ENCODE measurements at places on chromosomes 3 and 15.

DNA sequence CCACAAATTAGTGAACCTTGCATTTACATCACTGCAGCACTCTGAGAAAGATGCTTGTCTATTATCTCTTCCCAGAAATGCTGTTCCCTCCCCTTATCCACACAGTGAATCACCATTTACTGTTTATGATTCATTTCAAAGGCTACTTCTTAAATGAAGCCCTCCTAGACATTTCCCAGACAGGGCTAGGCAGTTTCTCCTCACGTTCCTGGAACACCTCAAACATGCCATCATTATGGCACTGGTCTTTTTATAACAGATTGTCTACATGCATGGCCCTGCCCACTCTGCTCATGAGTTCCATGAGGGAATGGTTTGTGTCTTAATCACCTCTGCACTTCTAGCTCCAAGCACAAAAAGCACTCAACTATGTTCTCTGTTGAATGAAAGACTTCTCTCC lies 32.2 kb upstream of the TM2D3 start:
- DNase-seq: no peak

- DNase-seq: no peak
Measured at GRCh38 chr3:168539909-168540308, 444.2 kb upstream of the GOLIM4 start.

GRCh38 chr3:141849056-141849815 lies 27.2 kb upstream of the ATP1B3 start:
- DNase-seq: no peak

GRCh38 chr3:64046996-64047594 lies 23.8 kb upstream of the PSMD6 start:
- no peak for DNase-seq

GRCh38 chr3:53030619-53031449 lies 15.0 kb downstream of the SFMBT1 start:
- DNase-seq: peak; percentile 38

- DNase-seq: no peak
Measured at GRCh38 chr3:33590541-33590940, 127.5 kb downstream of the CLASP2 start.

- DNase-seq: no peak
Measured at GRCh38 chr3:67661089-67661488, 6.7 kb upstream of the SUCLG2 start.

GRCh38 chr3:37326144-37326543 lies 151.8 kb upstream of the LRRFIP2 start:
- DNase-seq: no peak

DNA sequence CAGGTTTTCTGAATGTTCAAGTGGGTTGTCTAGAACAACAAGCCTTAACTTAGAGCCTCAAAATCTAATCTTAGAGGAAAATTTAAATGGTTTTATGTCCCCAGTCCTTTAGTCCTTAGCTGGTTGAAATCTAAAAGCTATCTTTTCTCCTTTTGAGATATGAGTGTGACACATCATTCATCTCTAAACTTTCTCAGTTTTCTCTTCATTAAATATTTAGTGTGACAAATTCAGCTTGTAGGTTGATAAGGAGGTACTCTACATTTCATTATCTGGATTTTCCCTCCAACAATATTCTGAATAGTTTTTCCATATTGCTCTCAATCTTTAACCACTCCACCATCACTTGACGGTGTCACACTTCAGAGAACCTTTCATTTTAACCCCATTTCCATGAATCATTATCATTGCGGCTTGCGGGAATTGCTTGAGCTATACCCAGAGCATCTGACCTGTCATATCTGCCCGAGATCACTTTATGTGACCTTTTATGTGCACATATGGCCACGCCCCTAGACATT lies 16.1 kb upstream of the ATP8B4 start:
- no peak for DNase-seq

- DNase-seq: no peak
Measured at GRCh38 chr3:123568034-123568433, 16.8 kb downstream of the HACD2 start.

- DNase-seq: no peak
Measured at GRCh38 chr3:136070334-136070733, 104.8 kb downstream of the PPP2R3A start.

DNA sequence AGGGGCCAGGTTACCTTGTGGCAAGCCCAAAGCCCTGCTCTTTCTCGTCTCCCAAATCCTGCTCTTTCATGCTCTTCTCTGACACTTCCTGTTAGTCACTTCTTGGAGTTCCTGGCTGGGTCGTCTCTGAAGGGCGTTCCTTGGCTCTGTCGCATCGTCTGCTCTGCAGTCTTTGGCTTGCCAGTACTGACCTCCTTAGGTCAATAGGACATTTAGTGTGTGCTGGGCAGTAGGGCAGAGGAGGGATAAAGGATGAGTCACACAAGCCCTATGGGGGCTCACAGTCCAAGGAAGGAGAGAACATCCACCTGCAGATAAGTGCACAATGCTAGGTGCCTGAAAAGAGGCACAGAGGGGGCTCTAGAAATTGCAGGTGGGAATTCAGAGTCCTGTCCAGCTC lies 87.5 kb downstream of the FAM43A start:
- no peak for DNase-seq

DNA sequence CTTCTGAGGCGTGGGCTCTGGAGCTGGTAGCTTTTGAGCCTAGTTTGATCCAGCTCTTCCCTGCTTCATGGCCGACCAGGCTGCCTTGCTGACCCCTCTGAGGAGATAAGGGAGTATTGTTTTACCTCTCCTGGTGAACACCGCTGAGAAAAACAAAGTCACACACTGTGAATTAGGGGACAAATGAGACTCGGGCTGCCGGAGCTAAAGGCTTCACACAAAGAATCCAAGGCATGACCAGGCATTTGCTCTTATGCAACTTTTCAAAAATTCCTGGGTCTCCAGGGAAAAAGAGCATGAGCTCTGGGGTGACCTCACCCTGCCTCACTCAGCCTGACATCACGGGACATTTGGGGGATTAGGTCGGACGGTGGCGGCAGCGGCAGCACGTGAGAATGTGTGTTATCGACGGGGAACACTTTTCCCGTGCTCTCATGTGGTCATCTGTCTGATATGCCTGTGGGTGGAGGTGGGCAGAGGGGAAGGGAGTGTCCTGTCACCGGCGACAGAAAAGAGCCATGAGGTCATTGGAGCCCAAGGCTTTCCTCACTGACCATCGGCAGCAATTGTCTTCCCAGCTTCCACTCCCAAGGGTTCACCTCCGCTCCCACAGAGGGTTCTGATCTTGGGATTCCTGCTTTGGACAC lies 61.0 kb downstream of the TMEM44 start:
- no peak for DNase-seq

DNA sequence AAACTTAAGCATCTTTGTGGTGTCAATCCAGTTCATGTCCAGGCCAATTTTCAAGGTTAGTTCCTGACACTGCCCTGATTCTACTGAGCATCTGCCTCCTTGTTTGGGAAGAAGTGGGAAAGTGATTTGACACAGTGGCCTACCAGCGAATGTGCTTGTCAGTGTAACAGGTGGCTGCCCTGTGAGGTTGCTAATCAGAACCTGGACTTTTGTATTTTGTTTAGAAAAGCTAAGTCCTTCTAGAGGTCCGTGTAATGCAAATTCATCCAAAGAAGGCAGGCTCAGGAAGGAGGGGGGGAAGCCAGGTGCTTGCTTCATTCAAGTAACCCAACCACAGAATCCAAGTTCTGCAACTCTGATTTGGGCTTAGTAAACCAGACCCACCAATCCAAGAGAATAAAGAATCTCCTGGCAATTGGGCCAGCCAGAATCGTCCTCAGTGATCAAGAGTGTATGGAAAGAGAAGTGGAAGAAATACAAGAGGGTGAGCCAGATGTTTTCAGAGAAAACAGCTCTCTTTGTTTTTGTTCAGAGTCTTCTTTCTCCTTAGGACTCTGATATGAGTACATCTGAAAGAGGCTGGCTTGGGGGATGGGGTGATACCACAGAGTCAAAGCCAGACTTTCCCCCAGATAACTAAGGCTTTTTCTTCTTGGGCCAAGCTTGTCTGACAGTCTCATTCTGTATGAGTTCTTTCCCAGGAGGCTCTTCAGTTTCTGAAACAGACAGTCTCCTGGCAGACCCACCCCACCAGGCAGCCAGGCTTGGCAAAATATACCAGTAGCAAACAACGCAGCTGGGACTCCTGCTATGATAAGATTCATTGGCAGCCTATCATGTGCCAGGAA lies 508.9 kb upstream of the TBL1XR1 start:
- no peak for DNase-seq

- no peak for DNase-seq
Measured at GRCh38 chr3:188534633-188535032, 380.7 kb downstream of the LPP start.

DNA sequence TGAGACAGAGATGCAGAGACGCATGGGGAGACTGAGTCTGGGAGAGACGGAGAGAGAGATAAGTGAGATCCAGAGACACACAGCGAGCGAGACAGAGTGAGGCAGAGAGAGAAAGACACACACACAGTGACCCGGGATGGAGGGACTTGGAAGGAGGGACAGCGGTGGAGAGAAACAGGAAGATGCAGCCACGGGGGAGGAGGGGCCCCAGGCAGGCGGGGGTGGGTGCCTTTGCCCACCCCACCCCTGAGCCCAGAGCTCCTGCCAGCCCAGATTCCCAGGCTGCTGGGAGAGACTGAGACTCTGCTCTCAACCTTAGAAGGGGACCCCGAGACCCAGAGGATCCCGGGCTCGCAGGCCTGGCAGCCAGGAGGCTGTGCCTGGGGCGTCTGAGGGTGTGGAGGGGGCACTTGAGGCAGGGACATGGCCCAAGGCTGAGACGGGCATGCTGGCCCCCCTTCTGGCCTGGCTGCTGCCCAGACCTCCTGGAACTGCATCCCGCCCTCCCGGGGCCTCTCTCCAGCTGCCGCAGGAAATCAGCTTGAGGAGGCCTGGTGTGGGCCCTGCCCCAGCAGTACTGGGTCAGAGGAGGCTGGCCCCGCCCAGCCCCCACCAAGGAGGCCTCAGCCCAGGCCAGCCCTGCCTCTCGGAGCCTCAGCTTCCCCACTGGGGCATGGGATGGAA lies 18.1 kb downstream of the H1-8 start:
- DNase-seq: no peak

- DNase-seq: no peak
Measured at GRCh38 chr3:114739627-114740026, 407.5 kb downstream of the ZBTB20 start.

- no peak for DNase-seq
Measured at GRCh38 chr15:34213690-34214089, 3.8 kb upstream of the KATNBL1 start.

DNA sequence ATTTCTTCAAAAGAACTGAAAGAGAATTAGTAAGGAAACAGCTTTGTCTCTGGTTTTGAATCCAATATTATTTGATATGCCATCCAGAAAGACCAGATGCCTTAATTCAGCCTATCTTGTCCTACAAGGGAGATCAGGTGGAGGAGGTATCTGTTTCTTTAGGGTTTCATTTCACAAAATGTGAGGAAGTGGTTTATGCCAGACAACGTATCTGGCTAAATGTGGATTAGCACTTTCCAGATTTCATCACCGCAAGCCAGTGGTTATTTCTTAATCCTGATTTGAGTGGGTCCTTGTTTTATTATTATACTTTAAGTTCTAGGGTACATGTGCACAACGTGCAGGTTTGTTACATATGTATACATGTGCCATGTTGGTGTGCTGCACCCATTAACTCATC lies 271.1 kb downstream of the EBLN2 start:
- no peak for DNase-seq

DNA sequence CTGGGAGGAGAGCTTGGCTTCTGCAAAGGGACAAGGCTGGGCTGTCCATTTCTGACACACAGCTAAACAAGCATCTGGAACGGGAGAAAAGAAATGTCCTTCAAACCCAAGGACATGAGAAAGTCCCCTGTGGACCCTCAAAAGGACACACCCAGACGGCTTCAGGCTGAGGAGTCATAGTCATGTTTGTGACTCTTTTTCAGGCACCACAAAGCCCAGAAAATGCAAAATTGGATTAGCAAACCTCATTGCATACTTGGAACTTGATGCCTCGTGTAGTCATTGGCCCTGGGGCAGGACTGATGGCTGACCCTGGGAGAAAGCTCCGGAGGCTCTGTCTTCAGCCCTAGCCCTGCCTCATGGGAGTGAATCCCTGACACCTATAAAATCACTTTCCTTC lies 21.5 kb downstream of the FAM174B start:
- no peak for DNase-seq

DNA sequence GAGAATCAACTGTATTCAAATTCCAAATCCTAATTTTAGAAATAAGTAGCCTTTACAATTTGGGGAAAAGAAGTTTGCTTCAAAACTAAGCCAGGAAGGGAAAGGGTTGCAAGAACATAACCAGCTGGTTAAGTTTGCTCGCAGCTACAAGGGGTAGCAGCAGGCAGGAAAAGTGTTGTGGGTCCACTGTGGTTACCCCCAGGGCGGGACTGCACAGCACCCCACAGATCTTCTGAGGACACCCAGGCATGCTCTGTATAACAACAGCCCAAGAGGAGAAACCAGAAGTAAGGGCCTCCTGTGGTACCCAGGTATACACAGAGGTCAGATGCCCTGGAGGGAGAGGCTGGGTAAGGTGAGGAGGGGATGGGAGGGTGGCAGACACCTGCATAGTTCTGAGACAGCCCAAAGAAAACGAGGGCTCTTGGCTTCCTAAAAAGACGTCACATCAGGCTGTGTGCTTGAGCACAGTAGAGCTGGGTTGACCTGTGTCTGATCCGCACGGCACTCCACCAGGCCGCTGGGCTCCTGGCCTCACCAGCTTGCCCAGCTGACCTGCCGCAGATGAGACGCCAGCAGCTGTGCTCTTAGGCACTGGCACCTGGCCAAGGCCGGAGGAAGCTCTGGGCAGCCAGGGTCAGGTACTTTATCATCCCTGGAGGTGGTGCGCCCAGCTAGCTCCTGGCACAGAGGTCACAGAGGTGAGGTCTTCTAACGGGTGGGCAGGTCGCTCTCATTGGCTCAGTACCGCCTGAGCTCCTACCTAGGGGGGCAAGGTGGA lies 81.8 kb upstream of the SNRPA1 start:
- no peak for DNase-seq

DNA sequence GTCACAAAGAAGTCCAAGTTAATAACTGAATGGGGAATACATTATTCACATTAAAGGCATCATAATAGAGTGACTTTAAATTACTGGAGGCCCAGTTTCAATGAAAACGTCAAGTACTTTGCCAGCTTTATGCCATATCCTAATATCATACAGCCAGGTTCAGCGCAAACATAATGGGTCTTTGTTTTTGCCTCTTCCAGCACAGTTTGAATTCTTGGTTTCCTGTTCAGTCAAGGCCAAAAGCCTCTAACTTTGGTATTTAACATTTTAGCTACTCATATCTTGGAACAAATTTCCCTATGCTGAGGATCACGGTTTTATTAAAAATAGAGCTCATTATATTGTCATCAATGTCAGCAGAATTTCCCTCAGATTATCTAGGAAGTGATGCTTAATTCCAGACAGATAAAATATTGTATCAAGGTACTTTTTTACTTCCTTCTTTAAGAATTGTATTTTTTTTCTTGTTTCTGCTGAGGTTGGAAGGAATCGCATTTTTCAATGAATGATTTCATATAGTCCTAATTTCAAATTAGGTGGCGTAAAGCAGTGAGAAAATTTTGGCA lies 269.2 kb downstream of the THRB start:
- DNase-seq: no peak

GRCh38 chr15:64275934-64276333 lies 80.0 kb downstream of the CSNK1G1 start:
- peak; percentile 13 for DNase-seq

GRCh38 chr3:87025661-87026645 lies 35.0 kb upstream of the VGLL3 start:
- no peak for DNase-seq

Data from GM13977 (cell line).